Camera-type eye (tissue), 1 donor: ENCODE measurements at places on chromosomes 1 and 21. TPM values are rescaled to one million over a fixed set of nuclear protein-coding genes. Genes with fewer than 3 reads are reported as not detected.

CHI3L2 gene
- total RNA-seq, result not detected

ANGPTL7 gene
- total RNA-seq, result 33.2 TPM

RNU1-2 gene
- total RNA-seq, result under 0.01 TPM

RIMS3 gene
- 28.6 TPM for total RNA-seq

APCS gene
- not detected for total RNA-seq

RAB25 gene
- total RNA-seq, result 3.6 TPM

COL24A1 gene
- 6.9 TPM for total RNA-seq

CCDC28B gene
- total RNA-seq, result 19.8 TPM

LCE3D gene
- not detected for total RNA-seq

PGBD5 gene
- 11.3 TPM for total RNA-seq

CRNN gene
- total RNA-seq, result not detected

FAAH gene
- 39.7 TPM for total RNA-seq

A3GALT2 gene
- total RNA-seq, result 0.66 TPM

ALDH4A1 gene
- 12.0 TPM for total RNA-seq

HPCA gene
- 15.2 TPM for total RNA-seq

CCDC181 gene
- 57.0 TPM for total RNA-seq

PLPPR4 gene
- total RNA-seq, result 39.2 TPM

SLC5A9 gene
- not detected for total RNA-seq

SPAG17 gene
- 13.5 TPM for total RNA-seq

C1orf159 gene
- 16.2 TPM for total RNA-seq

FCER1A gene
- 0.77 TPM for total RNA-seq

LENEP gene
- total RNA-seq, result 6.0 TPM

FABP3 gene
- 27.0 TPM for total RNA-seq

ZNF648 gene
- 0.71 TPM for total RNA-seq

CRP gene
- not detected for total RNA-seq

OR2L5 gene
- total RNA-seq, result 0.44 TPM

C1orf116 gene
- total RNA-seq, result 2.9 TPM

VN1R5 gene
- not detected for total RNA-seq

RUNX1 gene
- 6.4 TPM for total RNA-seq

OR10J1 gene
- not detected for total RNA-seq

LRRC38 gene
- total RNA-seq, result 1.6 TPM

AMIGO1 gene
- 13.3 TPM for total RNA-seq

FAM72D gene
- 0.66 TPM for total RNA-seq

CERS2 gene
- 62.3 TPM for total RNA-seq

NFASC gene
- 30.6 TPM for total RNA-seq

OR2T11 gene
- total RNA-seq, result not detected

MT1HL1 gene
- total RNA-seq, result not detected

FAM3B gene
- total RNA-seq, result 0.38 TPM

SLC22A15 gene
- total RNA-seq, result 8.1 TPM

BTBD19 gene
- total RNA-seq, result 5.7 TPM

TRPM2 gene
- total RNA-seq, result 3.0 TPM

CCDC30 gene
- 8.5 TPM for total RNA-seq

CACHD1 gene
- 34.7 TPM for total RNA-seq

ROR1 gene
- 19.8 TPM for total RNA-seq

PPM1J gene
- total RNA-seq, result 1.8 TPM

HES3 gene
- not detected for total RNA-seq

PSEN2 gene
- 41.7 TPM for total RNA-seq

TTC39A gene
- 5.2 TPM for total RNA-seq

RGS18 gene
- total RNA-seq, result 3.4 TPM

DMBX1 gene
- total RNA-seq, result 0.55 TPM

OLIG2 gene
- total RNA-seq, result 5.8 TPM

CCDC185 gene
- not detected for total RNA-seq

MEX3A gene
- total RNA-seq, result 37.0 TPM

CDC73 gene
- 60.9 TPM for total RNA-seq

HNRNPU gene
- total RNA-seq, result 734 TPM

DUSP23 gene
- 14.7 TPM for total RNA-seq

RAB7B gene
- total RNA-seq, result 5.3 TPM

SLC45A3 gene
- 3.1 TPM for total RNA-seq

KRTAP21-2 gene
- total RNA-seq, result not detected

CBR3 gene
- total RNA-seq, result 3.0 TPM
